Heart left ventricle (tissue), 16 donors: ENCODE measurements at places on chromosomes 11 and 22. TPM values are rescaled to one million over a fixed set of nuclear protein-coding genes. Genes with fewer than 3 reads are reported as not detected.

Gene OSBP2
- total RNA-seq = 16.6 TPM

Gene DRICH1
- total RNA-seq = not detected

Gene ISX
- total RNA-seq = not detected

Gene CCDC116
- 0.30 TPM for total RNA-seq

Gene ASPHD2
- 0.14 TPM for total RNA-seq

DNA sequence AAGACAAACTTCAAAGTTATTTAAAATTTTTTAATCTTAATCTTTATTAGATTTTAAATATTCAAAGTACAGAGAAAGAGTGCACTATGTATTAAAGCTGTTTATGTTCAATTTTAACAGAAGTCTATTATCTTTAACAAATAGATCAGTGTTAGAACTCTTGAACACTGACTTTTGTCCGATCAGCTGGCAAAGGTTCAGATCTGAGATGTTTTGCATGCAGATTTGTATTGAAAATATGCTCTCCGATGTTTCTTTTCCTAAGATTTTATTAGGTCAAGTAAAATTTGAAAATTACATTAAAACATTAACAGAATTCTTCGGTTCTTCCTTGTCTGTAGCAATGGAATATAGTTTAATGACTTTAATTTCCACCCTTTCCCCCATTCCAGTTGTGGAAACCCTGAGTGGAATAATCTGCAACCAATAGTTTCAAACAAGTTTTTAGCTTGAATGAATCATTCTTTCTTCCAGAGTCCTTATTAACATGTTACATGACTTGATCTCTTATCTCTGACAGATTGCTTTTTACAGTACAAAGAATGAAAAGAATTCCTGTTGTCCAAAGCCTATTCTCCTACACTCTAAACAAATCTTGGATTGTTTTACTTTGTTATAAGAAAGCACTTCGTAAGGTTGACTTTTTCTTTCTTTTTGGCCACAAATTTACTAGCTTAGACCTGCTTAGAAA lies 11.4 kb upstream of the TCP11L1 start:
- DNase-seq = no peak

GRCh38 chr22:31935961-31936635 lies 8.2 kb upstream of the YWHAH start:
- no peak for DNase-seq

DNA sequence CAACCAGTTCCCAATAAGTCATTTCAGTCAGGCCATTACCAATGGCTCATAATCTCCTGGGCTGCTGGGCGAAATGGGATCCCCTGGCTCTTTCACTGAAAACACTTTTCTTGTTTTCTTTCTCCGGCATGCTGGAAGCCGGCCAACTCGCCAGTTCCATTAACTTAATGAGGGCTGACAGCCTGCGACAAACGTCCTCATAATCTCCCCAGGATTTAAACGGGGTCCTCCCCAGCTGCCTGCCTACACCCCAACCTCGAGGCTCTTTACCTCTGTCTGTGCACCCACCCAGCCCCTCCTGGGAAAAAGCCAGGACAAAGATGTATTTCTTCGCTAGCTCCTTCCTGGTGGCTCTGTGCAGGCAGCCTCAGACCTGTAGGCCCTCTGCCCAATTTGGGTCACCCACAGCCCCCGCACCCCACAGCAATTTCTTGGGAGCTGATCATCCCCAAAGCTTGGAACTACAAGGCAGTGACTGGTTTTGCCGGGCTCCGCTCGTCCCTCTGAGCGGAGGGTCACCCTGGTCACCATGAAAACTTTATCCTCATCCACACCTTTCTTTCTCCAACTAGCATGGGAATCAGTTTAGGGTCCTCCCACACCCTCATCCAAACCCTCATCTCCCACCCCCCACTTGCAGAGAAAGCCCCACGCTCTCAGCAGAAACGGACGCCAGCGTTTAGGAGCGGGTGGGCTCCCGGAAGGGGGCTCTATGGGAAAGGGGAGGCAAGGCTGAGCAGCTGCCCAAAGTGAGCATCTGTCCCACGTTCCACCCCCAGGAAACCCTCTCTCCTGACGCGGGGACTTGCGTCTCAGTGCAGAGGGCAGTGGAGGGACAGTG lies 51.1 kb upstream of the KCNQ1OT1 start:
- DNase-seq = no peak

DNA sequence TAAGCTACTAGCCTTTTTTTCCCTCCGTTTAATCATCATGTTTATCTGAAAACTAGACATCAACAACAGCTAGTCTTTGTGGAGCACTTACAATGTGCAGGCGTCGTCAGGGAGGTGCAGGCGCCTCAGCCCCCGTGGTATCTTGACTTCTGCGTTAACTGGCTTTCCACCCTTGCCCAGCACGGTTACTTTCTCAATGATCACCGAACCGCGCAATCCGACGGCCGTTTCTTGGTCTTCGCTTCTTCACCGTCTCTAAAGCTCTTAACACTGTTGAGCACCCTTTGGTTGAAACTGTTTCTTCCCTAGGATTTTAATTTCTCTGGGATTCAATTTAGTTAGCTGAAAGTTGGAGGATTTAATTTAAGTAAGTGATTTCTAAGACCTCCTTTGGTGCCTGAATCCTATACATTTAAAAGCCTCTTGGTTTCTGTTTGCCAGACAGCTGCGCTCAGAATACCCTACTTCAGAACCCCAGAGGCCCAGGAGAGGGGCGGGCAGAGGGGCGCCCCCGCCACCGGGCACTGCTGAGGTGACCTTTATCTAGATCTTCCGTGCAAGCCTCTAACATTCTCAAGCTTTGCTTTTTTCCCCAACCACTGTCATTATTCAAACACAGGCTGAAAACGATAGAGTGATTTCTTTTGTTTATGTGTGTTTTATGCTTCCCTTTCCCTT lies 18.0 kb upstream of the TMEM218 start:
- no peak for DNase-seq

DNA sequence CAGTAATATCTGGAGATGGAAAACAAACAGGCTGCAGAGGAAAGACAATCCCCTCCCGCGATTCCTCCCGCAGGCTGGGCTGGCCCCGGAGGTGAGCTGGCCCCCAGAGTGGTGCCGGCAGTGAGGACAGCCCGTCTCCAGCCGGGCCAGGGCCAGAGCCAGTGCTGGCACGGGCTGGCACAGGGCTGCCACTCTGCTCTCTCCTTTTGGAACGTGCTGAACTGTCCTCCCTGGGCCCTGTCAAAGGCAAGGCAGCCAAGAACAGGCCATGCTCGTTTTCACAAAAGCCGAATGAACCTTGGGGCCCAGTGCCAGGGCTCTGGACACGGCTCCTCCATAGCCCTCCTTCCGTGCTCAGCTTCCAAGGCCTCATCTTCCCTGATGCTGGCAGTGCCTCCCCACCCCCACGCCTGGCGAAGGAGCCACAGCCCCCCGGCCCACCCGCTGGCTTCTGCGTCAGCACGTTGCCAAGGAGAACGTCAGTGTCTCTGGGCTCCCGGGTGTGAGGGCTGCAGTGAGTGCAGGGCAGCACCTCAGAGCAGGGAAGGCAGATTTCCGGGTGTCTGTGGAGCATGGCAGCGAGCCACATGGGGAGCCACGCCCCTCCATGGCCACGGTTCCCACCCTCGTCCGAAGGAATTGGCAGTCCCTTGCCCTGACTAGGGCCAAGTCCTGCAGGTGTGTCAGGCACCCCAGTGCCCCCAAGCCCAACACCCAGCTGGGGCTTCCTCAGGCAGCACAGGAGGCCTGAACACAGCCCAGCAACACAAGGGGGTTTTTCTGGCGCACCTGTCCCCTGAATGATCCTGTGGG lies 28.6 kb downstream of the GNAZ start:
- DNase-seq = peak; percentile 78

- no peak for DNase-seq
Measured at GRCh38 chr11:15671216-15671615, 556.5 kb downstream of the INSC start.

DNA sequence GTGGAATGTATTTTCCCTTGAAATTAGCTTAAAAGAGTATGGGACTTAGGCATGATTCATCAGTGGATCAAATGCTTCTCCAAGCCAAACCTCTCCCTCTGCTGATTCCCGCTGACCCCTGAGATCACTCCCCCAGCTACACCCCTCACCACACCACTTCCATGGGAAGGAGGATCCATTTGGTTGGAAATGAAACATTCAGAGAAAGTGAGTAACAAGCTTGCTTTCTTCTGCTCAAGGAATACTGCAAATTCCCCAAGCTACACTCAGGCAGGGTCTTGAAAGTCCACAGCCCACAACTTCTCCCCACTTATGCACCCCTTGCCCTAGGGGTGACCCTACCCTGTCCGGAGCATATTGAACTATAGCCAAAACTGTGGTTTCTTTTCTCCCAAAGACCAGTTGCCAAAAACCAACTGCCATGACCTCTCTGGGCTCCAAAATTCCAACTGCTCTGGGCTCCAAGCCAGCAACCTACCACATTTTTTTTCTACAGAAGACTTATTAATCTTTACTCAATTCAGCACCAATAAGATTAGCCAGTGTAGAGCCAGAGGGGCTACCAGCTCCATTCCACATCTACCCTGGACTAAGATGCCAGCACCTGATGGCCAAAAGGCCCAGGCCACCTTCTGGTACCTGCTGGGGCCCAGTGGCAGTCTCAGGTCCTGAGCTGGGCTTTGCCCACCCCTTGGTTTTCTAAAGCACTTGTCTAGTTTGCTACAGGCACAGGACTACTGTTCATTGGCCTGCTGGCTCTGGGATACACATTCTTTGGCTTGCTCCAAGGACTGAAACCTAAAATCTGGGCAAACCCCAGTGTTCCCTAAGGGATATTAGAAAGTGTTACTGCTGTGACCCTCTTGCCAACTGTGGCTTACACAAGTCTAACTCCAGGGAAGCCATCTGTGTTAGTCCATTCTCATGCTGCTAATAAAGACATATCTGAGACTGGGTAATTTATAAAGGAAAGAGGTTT lies 101.1 kb downstream of the MICAL3 start:
- DNase-seq = no peak

DNA sequence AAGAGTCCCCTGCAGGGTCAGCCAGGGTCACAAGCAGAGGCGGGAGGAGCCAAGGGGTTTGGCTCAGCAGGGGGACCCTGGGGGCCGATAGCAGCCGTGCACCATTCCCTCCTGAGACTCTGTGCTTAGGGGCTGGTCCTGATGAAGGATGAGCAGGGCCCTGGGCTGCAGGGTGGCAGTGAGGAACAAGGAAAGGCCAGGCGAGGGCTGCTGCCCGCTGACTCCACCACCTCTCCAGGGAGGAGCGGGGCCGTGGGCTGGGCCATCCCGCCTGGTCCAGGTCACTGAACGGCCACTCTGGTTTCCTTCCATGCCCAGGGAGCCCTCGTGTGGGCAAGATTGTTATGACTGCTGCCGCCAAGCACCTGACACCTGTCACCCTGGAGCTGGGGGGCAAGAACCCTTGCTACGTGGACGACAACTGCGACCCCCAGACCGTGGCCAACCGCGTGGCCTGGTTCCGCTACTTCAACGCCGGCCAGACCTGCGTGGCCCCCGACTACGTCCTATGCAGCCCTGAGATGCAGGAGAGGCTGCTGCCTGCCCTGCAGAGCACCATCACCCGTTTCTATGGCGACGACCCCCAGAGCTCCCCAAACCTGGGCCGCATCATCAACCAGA lies 9.2 kb upstream of the NDUFS8 start:
- peak; percentile 54 for DNase-seq

DNA sequence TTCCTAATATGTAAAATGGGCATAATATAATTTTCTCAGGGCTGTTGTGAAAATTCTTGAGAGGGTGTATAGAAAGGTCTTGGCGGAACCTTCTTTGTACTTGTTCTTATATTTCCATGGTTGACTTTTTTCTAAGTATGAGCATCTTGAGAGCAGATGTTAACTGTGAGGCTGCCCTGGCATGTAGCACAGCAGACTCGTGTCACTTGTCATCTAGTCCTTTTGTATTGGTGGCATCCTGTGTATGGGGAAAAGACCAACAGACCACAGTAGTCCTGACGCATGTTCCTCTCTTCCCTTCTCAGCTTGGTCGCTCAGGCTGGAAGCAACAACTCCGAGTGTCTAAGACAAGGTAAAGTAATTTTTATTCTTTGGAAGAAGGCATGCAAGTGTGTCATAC lies 153.8 kb upstream of the ZBED5 start:
- DNase-seq = no peak

DNA sequence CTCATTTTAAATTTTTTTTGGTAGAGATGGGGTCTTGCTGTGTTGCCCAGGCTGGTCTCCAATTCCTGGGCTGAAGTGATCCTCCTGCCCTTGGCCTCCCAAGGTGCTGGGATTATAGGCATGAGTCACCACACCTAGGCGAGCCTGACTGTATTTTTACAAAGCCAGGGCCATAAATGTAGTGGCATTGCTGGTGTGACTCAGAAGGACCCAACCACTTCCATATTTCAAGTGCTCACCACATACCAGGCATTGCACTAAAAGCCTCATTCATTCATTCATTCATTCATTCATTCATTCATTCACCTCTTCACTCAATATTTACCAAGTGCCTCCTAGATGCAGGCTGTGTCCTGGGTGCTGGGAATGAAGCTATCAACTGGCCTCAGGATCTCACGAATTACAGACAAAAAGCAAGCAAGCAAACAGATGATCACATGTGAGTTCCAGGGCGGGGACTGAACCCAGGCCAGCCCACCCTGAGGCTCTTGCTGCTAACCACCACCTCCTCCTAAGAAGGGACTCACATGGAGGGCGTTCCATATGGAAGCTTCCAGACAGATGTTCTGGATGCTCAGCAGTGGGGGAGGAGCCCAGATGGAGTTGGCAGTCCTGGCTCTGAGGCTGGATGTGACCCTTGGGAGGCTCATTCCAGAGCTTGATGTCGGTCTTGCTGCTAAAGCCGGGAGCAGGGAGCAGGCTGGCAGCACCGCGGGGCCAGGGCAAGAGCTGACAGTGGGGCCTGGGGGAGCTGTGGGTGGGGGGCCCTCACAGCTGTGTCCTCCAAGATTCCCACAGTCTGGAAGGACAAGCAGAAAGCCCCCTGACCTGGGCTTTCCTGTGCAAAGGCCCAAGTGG lies 158.8 kb downstream of the CTTN start:
- no peak for DNase-seq

DNA sequence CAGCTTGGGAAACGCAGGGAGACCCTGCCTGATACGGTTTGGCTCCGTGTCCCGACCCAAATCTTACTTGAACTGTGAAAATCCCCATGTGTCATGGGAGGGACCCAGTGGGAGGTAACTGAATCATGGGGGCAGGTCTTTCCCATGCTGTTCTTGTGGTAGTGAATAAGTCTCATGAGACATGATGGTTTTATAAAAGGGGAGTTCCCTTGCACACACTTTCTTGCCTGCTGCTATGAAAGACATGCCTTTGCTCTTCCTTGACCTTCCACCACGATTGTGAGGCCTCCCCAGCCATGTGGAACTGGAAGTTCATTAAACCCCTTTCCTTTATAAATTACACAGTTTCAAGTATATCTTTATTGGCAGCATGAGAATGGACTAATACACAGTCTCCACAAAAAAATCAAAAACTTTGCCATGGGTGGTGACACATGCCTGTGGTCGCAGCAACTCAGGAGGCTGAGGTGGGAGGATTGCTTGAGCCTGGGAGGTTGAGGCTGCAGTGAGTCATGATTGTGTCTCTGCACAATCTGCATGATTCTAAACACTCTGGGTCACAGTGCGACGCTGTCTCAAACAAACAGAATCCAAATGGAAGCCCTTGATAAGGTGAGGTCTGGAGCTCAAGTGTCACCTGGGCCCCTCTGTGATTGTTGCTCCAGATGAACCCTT lies 34.9 kb downstream of the SYN3 start:
- no peak for DNase-seq

- peak; percentile 29 for DNase-seq
Measured at GRCh38 chr11:35787013-35787504, 124.5 kb downstream of the TRIM44 start.
